SJSA1 (cell line): ENCODE measurements at places on chromosomes 12 and 14. TPM values are rescaled to one million over a fixed set of nuclear protein-coding genes. Genes with fewer than 3 reads are reported as not detected.
A peak's percentile ranks its signal among the peaks of the same experiment; 100 is the strongest.

GRCh38 chr14:74491956-74492775 lies 939 bp downstream of the NPC2 start:
- no peak for DNase-seq

DNA sequence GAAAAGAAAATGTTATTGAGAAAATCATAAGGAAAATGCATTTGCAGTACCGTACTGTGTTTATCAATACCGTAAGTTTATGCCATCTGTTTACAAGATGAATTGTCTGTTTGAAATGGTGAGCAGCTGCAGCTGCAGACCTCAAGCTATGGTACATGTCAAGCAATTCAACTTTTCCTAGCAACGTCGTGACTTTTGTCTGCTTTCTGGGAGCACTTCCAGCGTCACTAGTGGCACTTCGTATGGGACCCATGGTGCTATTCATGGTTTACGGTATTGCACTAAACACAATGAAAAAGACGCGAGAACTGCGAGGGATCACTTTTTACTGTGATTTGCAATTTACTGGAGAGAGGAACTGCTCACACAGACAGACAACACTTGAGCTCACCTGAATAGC lies 160.8 kb downstream of the UNC79 start:
- DNase-seq = no peak

GRCh38 chr12:50999093-50999492 lies 27.1 kb downstream of the SLC11A2 start:
- no peak for DNase-seq

DNA sequence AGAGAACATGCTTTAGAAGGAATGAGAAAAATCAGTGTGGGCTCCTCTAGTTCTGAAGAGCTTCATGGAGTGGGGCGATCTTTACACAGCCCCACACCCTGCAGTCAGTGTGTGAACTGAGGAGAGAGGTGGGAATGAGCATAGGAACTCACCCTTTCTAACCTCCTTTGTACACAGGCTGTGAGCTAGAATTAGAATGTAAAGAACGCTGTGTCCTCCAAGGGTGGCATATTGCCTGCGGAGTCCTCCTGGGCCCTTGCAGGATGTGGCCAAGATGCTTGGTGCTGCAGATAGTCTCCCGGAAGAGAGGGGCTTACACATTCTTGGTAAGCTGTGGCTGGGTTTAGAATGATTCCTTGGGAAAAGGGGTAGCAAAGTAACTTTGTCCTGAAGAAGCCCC lies 43.9 kb downstream of the NINJ2 start:
- no peak for DNase-seq

DNA sequence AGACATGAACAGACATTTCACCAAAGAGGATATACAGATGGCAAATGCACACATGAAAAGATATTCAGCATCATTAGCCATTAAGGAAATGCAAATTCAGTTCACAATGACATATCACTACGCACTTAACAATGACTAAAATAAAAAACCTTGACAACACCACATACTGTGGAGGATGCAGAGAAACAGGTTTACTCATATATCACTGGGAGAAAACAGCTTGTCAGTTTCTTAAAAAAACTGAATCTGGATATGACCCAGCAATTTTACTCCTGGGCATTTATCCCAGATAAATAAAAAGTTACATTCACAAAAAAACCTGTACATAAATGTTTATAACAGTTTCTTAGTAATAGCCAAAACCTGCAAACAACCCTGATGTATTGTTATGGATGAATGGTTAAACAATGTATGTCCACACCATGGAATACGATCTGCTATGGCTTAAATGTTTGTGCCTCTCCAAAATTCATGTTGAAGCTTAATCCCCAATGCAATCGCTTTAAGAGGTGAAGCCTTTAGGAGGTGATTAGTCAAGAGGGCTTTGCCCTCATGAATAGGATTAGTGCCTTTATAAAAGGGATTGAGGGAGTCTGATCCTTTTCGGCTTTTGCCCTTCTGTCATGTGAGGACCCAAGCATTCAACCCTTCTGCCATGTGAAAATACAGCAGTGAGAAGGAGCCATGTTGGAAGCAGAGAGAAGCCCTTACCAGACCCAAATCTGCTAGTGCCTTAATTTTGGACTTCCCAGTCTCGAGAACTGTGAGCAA lies 36.0 kb upstream of the PPP4R3A start:
- no peak for DNase-seq

DNA sequence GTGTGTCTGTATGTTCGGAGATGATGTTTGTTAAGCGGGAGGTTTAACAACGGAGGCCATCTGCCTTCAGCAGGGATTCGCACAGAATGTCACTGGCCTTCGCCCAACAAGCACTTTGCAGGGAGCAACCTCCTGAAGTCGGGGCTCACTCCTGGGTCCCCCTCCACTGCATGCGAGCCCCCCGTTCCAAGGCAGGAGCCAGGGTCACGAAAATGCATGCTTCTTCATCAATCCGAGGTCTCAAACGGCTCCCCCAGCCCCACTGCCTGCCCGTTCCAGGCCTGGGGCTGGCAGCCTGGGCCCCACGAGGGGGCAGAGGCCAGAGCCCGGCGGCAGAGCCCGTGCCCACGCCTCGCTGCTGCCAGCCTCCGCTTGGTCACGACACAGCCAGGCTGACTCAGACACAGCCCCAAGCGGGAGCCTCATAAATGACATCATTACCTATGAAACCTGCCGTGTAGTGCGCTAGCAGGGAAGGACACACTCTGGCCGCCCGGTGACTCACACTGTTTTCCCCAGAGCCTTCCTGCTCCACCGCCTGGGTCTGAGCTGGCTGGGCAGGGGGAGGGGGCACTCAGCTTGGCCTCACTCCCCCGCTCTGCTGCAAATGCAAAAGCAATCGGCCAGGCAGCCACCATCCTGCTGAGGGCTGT lies 169.5 kb upstream of the RTL1 start:
- DNase-seq = peak; percentile 88

- DNase-seq = no peak
These were observed 14.3 kb upstream of the TMEM229B start for GRCh38 chr14:67502867-67503266.

The TC2N gene
- total RNA-seq = 0.05 TPM in 1 of 2 replicates, not detected in the other

- DNase-seq = no peak
These were observed 52.2 kb upstream of the SRP54 start for GRCh38 chr14:34930591-34931091.

DNA sequence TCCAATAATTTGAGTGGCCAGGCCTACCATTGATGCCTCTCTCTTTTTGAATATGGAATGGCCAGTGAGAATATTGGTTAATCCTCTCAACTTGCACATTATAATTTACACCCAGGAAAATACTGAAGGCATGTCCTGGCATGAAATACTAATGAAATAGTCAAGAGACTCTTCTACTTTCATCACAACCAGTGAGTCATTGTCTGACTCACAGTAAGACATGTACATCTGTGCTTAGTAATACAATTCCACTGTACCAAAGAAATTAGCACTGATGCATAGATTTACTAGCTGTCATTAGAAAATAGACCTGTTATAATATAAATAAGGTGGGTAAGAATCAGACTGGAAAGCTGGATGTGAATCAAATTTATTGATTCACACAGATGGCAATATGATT lies 31.6 kb downstream of the KCNC2 start:
- DNase-seq = peak; percentile 25

- DNase-seq = no peak
These were observed 62.9 kb downstream of the WSCD2 start for GRCh38 chr12:108191938-108192337.

- DNase-seq = no peak
These were observed 24.9 kb upstream of the FUT8 start for GRCh38 chr14:65387628-65388027.

The INHBC gene
- total RNA-seq = 0.18 and 0.88 TPM in 2 replicates

- no peak for DNase-seq
These were observed 4.6 kb downstream of the CCDC85C start for GRCh38 chr14:99599393-99599792.

The RERGL gene
- total RNA-seq = not detected in 2 replicates

The KITLG gene
- total RNA-seq = 3.1 and 4.1 TPM in 2 replicates

The CLBA1 gene
- 3.6 and 3.8 TPM in 2 replicates for total RNA-seq

GRCh38 chr12:38507839-38508238 lies 191.3 kb downstream of the ALG10B start:
- no peak for DNase-seq

The ACVRL1 gene
- total RNA-seq = 23.3 and 27.6 TPM in 2 replicates

GRCh38 chr12:85568395-85569103 lies 267.7 kb downstream of the RASSF9 start:
- DNase-seq = no peak

DNA sequence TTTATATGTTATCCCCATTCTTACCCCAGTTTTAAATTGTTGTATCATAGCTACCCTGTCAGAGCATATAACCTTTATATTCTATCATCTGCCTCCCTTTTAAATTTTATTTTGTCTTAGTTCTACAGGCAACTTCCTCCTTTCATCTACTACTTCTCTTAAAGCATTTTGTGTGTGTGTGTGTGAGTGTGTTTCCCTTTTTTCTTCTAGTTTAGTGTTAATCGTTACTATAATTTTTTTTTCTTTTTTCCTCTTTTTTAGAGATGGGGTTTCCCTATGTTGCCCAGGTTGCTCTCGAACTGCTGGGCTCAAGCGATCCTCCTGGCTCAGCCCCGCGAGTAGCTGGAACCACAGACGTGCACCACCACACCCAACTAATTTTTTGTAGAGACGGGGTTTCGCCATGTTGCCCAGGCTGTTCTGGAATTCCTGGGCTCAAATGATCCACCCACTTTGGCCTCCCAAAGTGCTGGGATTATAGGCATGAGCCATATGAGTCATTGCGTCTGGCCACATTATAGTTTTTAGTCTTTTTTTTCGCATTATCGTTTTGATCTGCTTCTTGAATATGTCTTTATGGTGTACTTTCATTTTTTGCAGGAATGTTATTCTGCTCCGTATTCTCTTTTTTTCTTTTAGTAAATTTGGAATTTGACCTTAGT lies 33.1 kb upstream of the FBXO34 start:
- DNase-seq = no peak

DNA sequence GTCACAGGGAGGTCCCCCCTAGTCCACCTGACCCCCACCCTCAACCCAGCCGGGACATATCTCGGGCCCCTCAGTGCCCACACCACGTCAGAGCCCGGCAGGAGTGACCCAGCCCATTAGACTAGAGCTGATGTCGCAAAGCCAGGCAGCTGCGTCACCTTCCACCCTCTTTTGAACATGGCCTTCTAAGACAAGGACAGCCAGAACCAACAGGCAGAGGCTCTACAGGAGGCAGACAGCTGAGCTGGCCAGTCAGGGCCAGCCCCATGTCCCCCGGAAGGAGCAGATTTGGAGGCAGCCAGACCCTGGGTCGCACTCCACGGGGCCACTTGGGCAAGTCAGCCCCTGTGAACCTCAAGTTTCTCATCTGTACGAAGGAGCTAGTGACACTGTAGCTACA lies 44.1 kb downstream of the SCARB1 start:
- no peak for DNase-seq

DNA sequence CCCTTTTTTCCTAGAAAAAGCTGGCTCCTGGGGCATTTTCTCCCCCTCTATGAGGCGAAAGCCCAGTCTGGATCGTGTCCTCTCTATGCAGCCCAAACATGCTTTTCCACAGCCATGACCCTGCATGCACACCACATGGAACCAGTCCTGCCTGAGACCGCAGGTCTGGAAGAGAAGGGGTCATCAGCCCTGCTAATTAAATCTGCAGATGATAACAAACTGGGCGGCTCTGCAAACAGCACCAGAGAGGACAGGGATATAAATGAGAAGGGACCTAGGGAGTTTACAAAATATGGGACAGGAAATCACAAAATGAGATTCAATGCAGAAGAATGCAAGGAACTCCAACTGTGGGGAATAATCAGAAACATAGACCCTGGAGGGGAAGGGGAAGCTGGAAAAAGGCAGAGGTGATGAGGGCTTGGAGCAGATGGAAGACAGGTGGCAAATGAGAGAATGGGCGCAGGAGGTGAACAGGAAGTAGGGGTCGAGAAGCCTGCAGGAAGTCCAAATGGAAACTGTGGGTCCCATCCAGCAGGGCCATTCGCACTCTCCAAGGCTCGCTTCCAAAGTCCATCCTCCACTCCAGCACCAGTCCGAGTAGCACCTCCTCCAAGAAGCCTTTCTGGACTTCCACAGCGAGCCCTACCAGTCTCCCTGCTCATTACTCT lies 76.3 kb downstream of the ANO2 start:
- no peak for DNase-seq

DNA sequence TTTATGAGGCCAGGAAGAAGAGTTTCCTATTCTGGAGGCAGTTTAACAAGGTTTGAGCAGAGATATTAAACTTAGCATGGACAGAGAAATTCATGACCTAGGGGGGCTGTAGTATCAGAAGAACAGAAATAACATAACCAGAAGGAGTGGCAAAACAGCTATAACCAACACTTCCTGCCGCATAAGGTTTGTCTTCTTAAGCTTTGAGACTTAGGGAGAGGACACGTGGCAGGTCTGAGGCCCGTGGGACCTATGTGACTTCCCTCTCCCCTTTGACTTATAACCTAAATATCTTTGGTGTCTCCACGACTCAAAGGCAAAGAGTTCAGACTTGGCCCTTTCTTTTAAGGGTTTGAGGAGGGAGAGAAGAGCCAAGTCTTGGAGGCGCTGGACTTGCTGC lies 119.1 kb upstream of the PZP start:
- DNase-seq = no peak

DNA sequence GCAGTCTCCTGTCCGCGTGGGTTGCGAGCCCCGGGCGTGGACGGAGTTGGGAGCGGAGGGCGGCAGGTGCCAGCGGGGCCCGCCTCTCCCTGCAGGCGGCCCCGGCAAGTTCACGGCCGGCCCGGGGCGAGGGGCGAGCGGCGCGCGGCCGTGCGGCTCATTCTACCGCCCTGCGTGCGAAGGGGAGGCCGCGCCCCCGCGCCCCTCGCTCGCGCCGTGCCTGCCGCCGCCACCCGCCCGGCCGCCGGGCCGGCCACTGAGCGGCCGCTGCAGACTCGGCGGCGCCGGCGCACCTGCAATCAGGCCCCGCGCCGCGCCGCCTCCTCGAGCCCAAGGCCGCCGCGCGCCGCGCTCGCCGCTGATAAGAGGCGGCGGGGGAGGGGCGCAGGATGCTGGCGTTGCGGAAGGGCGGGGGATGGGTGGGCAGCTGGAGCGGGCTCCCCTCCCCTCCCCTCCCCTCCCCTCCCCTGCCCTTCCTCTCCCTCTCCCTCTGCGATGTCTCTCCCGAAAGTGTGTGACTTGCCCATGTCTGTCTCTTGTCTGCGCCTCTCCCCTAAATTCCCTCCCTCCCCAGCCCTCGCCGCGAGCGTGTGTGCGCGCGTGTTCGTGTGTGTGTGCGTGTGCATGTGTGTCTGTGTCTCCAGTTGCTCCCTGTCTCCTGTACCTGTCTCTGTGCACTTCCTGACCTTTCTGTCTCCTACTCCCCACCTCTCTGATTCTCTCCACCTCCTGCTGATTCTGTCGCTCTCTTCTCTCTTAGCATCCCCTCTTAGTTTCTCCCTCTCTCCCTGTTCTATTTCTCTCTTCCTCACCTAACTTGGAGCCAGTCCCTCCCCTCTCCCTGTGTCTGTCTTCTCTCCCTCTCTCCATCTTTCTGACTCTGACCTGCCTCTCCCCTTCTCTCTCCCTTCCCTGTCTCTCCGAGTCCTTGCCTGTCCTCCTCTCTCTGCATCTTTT lies 768.1 kb upstream of the TBX3 start:
- DNase-seq = no peak
